ENCODE measurements at places on chromosomes 7 and 10. TPM values are rescaled to one million over a fixed set of nuclear protein-coding genes. Genes with fewer than 3 reads are reported as not detected.

Gene TRIM74
- 0.61 TPM for total RNA-seq

DNA sequence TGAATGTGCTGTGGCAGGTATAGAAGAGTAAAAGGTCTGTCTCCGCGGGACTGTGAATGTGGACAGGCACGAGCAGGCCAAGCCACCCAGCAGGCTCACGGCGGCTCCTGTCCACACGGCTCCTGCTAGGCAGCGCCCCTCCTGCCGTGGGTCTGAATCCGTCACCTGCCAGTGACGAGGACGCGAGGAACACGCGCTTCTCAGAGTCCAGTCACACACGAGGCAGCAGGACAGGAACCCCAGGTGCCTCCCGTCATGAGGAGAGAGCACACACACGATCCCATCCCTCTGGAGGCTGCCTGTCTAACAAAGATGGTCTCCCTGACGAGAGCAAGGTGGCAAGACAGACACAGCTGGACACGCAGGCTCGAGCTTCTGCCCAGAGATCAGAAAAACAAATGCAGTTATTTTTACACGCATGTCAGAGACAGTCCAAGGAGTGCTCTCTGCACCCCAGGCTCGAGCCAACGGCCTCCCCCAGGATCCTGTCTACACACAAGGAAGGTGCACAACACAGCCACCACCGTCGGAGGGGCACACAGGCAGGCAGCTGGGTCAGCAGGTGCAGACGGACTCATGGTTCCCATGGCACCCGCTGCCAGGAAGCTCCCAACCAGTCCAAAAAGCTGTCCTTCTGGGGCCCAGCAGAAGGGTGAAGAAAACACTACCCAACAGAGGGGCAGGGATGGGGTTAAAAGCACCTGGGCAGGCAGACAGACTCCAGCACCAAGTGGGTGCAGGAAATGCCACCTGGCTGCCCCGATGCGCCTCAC, 103.2 kb downstream of the MAD1L1 start:
- no peak for DNase-seq

GRCh38 chr10:77176232-77176631, 461.4 kb downstream of the KCNMA1 start:
- DNase-seq, result no peak

GRCh38 chr7:107194052-107194451, 25.2 kb downstream of the HBP1 start:
- no peak for DNase-seq

DNA sequence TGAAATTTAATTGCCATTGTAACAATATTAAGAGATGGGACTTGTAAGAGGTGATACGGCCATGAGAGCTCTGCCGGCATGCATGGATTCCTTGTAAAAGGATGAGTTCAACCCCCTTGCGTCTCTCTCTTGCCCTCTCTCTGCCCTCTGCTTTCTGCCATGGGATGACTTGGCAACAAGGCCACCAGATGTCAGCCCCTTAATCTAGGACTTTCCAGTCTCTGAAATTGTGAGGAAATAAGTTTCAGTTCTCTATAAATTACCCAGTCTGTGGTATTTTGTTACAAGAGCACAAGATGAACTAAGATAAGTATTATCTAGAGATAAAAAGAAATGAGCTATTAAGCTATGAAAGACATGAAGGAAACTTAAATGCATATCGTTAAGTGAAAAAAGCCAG, 145.7 kb upstream of the AHR start:
- no peak for DNase-seq

GRCh38 chr7:134691546-134692343, 45.1 kb downstream of the BPGM start:
- no peak for DNase-seq
